Right renal pelvis (tissue), 4 donors: ENCODE measurements at places on chromosomes 1 and 21.

- DNase-seq, result no peak
These were observed 18.0 kb downstream of the OMA1 start for GRCh38 chr1:58528518-58528917.

- no peak for DNase-seq
These were observed 622 bp upstream of the TMPRSS2 start for GRCh38 chr21:41508415-41509144.

GRCh38 chr1:172629638-172630037, 29.3 kb upstream of the FASLG start:
- no peak for DNase-seq

DNA sequence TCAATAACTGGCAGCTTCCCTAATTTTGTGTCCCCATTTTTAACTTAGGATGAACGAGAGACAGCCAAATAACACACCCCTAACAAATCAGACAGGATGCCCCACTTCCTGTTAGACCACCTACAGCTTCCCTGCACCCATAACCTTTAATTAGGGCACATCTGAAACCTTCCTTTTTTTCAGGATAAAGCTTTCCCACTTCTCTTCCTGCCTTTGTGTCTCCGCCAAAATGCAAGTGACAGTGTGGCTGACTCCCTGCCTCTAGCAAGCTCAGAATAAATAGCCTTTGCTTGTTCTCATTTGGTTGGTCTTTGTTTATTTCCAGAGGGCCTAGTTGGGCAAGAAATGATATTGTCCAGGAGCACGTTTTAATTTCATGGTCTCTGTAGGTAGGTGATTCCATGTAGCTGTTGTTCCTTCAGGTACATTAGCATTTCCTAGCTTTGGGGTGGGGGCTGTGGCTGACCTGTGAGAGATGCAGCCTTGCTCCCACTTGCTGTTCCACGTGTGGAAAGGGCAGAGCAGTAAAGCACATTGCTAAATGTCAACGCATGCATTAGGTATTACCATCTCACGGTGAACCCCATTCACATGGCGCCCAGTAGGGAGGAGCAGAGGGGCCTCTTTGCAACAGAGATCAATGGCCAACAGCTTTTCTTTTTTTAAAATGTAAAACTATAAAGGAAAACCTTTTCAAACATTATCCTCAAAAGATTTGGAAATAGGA, 154.9 kb downstream of the ST6GALNAC3 start:
- DNase-seq, result no peak

GRCh38 chr1:218207194-218207593, 77.9 kb upstream of the RRP15 start:
- no peak for DNase-seq

DNA sequence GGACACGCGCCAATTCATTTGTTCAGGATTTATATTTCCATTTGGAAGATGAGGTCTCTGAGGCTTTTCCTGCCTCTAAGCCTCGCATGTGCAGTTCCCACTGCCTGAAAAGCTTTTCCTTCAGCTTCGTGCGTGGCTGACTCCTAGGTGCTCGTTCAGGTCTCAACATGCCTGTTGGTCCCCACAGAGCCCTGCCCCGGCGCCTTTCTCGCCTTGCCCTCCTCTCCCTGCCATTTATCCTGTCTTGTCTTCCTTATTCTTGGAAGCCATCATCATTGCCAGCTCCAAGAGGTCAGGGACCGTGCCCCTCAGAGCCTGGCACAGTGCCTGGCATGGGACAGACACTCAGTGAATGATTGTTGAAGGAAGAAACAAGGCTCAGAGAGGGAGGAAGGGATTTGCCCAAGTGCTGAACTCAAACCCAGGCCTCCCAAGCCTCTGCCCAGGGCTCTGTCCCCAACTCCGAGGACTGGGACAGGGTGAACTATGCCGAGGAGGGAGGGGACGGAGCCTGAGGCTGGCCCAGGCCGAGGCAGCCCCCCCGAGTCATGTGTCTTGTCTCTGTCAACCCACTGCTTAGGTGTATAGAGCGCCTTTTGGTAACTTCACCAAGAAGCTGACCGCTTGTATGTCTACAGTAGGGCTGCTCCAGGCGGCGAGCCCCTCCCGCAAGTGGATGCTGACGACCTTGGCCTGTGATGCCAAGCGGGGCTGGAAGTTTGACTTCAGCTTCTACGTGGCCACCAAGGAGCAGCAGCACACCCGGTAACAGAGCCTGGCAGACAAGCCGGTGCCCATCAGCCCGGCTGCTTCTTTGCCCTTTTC, 47.3 kb downstream of the DISP3 start:
- no peak for DNase-seq

GRCh38 chr1:85628791-85629531, 48.4 kb downstream of the CCN1 start:
- no peak for DNase-seq

DNA sequence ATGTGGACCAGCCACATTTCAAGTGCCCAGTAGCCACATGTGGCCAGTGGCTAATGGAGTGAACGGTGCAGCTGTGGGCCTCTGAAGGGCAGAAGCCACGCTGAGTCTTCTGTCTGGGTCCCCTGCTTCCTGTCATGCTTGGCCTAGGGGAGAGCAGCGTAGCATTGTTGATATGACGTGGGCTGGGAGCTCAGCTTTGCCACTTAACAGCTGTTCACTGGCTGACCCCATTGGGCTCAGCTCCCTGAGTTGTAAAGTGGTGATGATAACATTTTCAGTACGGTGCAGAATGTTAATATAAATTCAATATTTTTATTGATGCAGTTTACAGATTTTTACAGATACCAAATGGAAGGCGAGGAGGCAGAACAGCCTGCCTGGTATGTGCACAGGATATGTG, 4.5 kb downstream of the PODN start:
- no peak for DNase-seq

DNA sequence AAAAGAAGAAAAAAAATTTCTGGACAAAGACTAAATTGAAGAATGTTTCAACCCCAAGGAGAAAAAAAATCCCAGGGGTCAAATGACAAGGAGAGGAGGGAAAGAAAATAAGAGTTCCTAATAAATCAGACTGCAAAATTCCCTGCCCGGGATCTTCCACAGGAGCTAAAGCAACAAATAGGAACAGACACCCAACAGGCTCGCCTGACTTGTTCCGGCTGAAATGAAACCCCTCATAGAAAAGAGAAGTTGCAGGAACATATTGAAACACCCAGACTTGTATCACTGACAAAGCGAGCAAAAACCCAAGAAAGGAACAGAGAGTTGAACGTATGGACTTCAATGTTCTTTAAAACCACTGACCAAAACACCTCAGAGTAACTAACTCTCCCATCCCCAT, 123.0 kb downstream of the TIAM1 start:
- DNase-seq, result no peak

DNA sequence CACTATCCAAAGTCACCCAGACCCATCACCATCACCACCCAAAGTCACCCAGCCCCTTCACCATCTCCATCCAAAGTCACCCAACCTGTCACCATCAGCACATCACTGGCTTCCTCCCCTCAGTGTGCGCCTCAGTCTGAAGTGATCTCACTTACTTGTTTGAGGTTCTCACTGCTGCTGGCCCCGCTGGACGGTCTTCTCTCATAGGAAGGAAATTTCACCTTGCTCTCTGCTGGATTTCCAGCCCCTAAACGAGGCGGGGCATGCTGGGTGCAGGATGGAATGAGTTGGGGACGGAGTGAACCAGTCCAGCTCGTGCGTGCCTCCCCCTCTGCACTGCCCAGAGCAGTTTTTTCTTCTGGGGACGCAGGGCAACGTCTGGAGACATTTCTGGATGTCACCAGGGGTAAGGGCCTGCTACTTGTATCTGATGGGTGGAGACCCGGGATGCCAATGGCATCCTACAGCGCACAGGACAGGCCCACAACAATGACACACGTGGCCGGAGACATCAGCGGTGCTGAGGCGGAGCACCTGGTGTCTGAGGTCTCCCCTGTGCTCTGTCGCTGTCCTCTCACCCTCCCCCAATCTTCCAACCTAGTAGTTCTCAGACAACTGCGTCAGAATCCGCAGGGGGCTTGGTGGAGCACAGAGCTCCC, 38.6 kb downstream of the PDE9A start:
- DNase-seq, result no peak

- DNase-seq, result no peak
These were observed 8.7 kb downstream of the GRHL3 start for GRCh38 chr1:24327891-24328290.

DNA sequence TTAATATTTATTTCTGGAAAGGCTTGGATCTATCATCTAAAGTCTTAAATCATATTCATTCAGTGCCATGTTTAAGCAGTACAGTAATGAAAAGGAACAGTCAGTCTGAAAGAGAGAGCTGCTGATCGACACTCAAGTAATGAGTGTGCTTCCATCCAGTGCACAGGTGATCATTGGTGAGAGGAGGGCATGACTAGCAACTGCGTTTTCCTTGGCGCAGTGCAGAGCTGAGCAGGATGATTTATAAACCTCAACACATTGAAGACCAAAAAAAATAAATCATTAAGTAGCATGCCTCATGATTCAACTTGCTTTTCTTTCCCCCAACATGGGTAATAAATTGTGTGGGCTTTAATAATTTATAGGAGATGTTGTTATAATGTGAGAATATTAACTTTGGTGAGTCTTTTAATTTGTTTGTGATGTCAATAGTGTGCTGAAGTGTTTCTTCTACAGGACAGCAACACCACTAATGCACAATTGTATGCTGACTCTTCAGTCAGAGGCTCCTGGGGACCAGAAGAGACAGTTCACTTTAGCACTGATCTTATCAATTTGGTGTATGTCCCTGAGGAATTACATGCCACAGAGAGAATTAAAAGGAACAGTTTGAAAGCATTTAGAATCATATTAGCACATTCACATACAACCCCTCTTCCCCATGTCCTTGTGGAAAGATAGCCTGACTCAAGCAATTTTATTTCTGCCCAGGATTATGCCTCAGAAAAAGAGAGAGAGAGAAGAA, 199.7 kb upstream of the ADGRL2 start:
- no peak for DNase-seq

DNA sequence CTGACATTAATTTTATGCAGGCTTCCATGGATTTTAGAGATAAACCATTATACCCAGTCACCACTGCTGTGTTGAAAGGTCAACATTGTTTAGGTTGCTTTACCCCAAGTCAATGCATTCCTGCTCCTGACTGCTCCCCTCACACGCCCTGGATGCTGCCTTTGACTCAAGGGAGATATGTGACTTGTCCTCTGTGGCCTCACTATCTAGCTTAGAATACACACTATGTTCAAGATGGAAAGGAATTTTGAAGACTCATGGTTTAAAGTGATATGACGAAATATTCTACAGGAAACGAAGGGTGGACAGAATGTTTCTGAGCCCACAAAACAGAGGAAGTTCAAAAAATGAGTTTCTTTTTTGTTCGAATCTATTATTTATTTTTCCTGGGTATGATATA, 170.4 kb upstream of the NR5A2 start:
- DNase-seq, result no peak

DNA sequence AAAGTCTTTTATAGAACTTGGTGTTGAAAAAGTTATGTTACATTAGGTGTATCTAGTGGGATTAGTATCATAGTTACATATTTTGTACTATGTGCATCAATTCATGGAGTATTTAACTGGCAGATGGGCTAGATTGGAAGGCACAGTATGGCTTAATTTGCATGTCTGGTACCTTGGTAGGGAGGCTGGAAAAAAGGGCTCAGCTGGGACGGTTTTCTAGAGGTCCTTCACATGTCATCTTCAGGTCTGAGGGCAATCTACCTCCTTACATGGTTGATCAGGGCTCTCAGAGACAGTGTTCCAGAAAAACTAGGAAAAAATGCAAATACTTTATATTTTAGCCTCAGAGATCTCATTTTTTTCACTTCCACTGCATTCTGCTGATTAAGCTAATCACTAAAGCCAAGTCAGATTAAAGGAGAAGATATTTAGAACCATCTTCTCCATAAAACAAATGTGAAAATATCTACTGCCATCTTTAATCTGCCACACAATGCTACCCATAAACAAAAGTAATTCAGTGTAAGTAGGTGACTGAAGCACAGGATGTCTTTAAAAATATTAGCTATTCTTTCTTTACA, 209.3 kb downstream of the PLA2G4A start:
- no peak for DNase-seq

DNA sequence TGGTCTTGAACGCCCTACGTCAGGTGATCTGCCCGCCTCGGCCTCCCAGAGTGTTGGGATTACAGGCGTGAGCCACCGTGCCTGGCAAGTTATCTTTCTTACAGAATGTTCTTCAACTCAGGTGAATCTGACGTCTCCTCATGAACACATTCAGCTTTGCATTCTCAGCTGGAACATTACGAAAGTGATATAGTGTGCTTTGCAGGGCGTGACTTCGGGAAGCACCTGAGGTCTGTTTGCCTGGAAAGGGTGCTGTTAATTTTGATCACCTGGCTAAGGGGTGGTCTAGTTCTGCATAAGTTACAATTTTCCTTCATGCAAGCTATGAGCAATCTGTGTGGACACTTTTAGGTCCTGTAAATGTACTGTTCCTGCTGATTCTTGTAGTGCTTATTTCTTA, 16.3 kb upstream of the CLIC4 start:
- DNase-seq, result no peak

DNA sequence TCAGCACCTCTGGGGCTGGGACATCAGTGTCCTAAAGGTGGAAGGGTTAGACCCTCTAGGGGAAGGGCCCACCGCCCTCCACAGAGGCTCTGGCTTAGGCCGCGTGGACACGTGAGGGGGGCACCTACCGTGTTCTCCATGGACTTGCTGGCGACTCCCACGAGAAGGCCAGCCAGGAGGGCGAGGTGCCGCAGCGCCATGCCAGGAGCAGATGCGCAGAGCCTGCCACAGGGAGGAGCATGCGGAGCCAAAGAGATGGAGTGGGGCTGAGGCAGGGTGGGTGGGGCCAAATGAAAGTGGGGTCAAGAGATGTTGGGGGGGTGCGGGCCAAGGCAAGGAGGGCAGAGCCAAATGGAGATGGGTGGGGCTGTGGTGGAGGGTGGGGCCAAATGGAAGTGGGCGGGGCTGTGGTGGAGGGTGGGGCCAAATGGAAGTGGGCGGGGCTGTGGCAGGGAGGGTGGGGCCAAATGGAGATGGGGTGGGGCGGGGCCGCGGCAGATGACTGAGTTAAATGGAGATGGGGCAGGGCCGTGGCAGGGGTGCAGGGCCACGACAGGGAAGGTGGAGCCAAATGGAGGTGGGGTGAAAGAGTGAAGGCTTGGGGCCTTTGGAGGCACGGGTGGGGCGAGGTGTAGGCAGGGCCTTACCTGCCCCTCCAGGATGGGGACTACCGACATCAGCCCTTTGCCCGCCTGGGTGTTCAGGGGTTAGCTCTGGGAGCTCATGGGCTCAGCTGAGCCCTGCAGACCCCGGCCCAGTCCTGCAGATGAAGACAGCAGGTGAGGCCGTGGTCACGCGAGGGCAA, 17.4 kb upstream of the RNF223 start:
- DNase-seq, result no peak

DNA sequence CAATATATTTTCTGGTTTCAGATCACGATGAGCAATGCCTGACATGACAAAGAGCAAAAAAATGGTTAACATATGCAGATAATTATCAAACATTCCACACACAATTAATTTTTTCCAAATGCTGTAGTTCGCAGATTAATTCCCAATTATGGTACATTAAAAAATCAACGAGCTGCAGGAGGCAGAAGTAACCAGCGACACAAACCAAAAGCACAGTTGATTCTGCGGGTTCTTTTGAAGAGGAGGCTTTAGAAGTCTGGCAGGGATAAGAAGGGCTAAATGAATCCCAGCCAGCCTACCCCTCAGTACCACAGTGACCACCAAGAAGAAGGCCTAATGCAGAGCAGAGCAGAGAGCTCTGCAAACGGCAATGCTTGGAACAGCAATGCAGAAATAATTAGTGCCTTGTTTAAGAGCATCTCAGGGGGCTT, 17.0 kb upstream of the KNCN start:
- no peak for DNase-seq

- no peak for DNase-seq
These were observed 253.7 kb downstream of the CACNA1E start for GRCh38 chr1:181737056-181737455.

GRCh38 chr1:88552226-88552625, 131.8 kb upstream of the PKN2 start:
- DNase-seq, result no peak
